ENCODE measurements at places on chromosomes 12 and 14. TPM values are rescaled to one million over a fixed set of nuclear protein-coding genes. Genes with fewer than 3 reads are reported as not detected.

DNA sequence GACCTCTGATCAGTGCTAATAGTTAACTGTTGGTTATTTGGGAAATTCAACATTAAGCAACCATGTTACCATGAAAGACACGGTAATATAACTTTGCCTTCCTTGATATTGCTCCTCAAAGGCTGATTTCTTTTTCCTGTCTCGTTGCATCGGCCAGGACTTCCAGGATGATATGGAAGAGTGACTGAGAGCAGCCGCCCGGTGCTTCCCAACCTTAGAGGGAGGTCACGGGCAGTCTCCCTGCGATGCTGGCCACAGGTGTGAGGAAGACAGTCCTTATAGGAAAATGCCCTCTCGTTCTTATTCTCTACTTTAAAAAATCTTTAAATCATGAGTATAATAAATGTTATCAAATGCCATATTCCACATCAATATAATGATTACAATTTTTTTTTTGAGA, 33.1 kb upstream of the GPR132 start:
- DNase-seq, result no peak

Gene TCL1B
- not detected for total RNA-seq

- no peak for DNase-seq
Measured at GRCh38 chr12:123351349-123351748, 13.3 kb downstream of the SBNO1 start.

GRCh38 chr12:77040231-77040630, 25.1 kb downstream of the E2F7 start:
- no peak for DNase-seq

Gene RBMS2
- total RNA-seq, result 29.6 TPM

DNA sequence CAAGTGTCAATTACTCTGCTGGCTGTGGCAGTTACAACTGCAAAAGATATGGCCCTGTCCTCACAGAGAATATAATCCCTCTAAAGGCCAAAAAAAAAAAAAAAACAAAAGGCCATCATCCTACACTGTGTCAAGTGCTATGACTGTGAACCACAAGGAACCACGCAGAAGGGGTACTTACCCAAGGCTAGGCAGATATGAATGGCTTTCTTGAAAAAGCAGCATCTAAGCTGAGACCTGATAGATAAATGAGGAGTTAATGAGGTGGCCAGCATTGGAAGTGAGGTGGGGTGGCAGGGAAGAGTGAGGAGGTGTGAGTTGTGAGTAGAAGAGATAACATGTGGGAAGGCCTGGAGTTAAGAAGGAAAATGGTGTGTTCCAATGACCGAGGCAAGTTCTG, 16.4 kb upstream of the IL22 start:
- no peak for DNase-seq

Gene GPRC5D
- not detected for total RNA-seq

Gene CNOT2
- 41.7 TPM for total RNA-seq

Gene KCNH5
- not detected for total RNA-seq

Gene SIX4
- total RNA-seq, result 4.1 TPM

GRCh38 chr12:21054334-21054733, 76.7 kb upstream of the SLCO1B1 start:
- DNase-seq, result no peak

Gene CDKN3
- total RNA-seq, result 8.1 TPM

- DNase-seq, result no peak
Measured at GRCh38 chr14:75084513-75084912, 15.1 kb downstream of the ZC2HC1C start.

- DNase-seq, result no peak
Measured at GRCh38 chr14:28756884-28757570, 9.6 kb upstream of the FOXG1 start.

Measured in right cardiac atrium (tissue), 5 donors.